ENCODE measurements at places on chromosomes 13 and 19.

DNA sequence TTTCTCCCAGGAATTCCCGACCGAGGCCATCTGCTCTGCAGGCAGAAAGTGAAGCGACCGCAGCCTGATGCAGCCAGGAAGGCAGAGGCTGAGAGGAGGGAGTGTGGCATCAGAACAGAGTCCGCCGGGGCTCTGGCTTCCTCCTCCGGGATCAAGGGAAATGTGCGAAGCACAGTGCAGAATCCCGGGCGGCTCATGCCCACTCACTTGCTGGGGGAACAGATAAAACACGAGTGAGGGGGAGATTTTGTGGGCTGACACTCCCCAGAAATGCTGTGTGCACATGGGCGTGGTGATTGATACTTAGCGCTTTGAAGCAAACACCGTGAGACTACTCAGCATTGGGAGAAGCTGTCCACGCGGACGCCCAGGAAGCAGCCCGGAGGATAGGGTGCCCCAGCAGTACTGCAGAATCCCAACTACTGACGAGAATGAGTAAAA is 75.3 kb upstream of the POMP start:
- DNase-seq: peak; percentile 58

DNA sequence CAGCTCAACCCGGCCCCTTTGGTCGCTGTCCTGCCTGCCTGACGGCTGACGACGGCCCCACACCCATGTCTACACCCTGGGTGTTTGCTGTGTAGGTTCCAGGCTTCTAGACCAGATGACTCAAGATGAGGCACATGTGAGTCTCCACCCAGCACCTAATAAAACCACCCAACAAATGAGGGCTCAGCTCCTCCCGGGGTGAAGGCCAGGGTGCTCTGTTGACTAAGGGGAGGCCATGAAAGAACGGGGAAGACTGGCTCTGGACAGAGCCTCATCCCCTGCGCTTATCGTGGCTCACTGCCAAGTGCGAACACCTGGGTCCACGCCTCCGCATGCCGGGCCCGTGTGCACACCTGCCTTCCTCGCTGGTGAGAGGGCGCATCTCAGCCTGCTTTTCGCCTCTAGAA is 39.6 kb downstream of the COL4A2 start:
- no peak for DNase-seq

DNA sequence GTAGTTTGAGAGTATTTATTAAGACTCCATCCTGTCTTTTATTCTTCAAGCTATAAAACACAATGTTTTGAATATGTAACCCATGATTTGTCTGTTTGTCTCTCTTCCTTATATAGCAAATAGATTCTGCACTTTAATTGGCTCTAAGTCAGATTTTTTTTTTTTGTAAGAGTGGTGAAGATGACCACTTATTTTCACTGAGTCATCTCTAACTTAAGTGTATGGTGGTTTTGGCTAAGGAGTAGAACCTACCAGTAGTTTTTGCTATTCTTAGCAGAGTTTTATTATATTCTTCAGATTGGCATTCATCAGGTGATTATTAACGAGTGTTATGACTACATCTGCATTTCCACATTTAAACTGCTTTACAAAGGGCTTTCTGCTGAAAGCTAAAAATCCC is 194.7 kb downstream of the LMO7 start:
- peak; percentile 63 for DNase-seq

- no peak for DNase-seq
These were observed 337.6 kb upstream of the ARGLU1 start for GRCh38 chr13:106905380-106906162.

GRCh38 chr19:42546831-42547500 is 18.7 kb upstream of the CEACAM1 start:
- no peak for DNase-seq

DNA sequence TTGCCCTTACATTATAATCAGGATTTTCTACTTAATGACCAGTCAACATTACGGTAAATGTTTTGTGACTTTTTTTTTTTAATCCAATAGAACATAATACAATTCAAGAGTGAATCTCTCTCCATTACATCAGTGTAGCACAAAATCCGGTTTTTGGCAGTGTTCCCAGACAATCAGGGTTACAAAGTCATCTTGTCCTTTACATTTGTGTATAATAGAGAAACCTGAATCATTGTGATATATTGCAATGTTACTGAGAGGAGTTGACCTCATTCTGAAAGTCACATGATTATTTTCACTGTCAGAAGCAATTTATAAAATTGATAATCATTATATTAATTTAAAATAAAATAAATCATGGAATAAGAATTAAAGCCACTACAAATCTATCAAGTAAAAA is 1346.0 kb upstream of the SPRY2 start:
- no peak for DNase-seq

- DNase-seq: no peak
These were observed 118.7 kb upstream of the C1QTNF9B start for GRCh38 chr13:24016046-24016445.

DNA sequence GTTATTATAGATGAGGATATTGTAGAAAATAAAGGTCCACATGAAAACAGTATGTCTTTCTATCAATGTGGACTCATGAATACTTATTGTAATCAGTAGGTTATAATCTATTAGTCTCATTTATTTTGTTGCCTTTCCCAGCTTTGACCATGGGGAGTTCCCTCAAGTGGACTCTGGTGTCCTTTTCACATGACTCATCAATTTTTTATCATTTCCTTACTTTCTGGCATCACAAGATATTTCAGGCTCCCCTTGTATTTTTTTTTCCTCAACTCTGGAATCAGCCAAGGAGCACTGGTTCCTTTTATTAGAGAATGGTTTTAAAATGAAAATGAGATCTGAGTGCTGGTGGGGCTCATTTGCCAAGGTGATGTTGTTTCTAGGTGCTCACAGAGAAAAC is 63.4 kb upstream of the DIAPH3 start:
- DNase-seq: no peak

DNA sequence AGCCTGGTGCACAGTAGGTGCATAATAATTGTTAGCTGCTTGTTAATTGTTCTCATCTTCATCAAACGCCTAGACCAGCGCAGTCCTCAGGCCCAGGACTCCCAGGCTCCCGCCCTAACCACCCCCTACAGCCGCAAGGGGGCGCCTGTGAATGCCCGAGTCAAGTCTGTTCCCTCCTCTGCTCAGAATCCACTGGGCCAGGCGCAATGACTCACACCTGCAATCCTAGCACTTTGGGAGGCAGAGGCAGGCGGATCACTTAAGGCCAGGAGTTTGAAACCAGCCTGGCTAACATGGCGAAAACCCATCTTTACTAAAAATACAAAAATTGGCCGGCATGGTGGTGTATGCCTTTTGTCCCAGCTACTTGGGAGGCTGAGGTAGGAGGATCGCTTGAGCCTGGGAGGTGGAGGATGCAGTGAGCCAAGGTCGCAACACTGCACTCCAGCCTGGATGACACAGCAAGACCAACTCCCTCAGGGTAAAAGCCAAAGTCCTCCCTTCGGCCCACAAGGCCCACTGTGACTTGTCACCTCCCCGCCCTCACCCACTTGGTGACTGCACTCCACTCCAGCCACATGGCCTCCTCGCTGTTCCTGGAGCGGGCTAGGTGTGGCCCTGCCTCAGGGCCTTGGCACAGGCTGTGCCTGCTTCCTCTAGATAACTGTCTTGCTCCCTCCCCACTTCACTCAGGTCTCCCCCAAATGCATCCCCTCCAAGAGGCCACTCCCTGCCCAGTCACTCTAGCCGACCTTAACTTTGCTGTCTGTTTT is 9.1 kb downstream of the ZNF653 start:
- peak; percentile 82 for DNase-seq

DNA sequence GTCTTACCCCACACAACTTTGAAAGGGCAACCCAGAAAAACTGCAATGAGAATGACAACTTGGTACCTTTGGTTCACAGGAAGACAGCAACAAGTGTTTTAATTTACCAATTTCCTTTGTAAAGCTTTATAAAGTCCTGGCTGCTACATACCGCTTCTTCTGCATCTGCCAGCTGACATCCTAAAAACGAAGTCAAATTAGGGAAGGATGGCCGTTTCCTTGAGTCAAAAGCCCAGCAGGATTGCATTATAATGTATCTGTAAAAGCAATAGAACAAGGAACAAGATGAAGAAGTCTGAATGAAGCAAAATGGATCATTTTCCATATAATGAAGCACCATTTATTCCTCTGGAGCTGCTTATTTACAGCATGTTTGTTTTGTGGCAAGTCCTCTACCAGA is 25.8 kb upstream of the URAD start:
- DNase-seq: no peak
